ENCODE measurements at places on chromosomes 2 and 18.

DNA sequence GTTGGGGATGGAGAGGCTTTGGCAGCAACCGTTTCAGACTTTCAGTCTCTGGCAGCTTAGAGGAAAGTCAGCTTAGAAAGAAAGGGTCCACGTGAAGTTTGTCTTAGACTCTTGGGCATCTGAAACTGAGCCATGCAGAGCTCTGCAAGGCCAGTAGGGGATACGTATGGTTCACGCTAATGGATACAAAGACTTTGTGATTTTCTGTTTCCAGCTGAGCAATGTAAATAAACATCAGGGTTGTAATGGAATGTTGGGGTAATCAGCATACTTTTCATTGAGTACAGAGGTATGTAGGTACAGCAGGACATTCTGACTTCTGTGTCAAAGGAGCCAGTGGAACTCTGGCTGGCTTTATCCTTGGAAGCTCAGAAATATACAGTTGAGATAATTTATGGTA lies 31.0 kb downstream of the RALB start:
- DNase-seq, result no peak

DNA sequence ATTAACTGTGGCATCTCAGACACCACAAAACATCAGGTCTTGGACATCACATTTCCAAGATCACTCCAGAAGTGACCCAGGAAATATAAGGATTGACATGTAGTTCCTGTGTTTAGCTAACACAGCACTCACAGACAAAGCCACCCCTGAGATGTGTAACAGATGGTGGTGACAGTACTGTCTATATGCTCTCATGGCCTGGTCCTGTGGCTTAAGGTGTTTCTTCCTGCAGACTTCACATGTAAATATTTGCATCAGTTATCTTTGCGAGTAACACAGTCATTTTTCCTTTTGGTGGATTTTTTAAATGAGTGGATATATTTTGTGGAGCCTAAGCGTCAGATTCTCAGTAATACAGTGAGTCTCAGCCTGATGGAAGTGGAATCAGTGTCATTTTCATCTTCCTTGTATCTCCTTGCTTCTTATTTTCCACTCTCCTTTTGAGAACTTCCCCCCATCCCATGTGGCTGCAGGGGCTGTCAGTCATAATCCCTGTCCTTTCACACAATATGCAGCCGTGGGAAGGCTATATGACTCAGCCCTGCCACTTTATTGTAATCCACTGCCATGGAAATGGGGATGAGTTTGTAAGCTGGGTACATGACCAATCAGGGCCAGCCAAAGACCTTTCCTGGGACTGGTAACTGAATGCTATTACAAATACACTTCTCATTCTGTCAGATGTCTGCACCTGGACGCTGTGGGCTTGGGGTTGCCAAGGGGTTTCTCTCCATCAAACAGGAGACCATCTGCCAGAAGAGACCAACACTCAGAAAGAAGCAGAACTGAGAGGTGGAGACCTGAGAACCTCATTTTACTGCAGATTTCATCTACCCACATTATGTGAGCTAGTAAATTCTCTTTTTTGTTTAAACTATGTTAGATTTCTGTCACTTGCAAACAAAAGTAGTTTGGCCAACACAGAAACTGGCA lies 74.3 kb downstream of the ICOS start:
- no peak for DNase-seq

DNA sequence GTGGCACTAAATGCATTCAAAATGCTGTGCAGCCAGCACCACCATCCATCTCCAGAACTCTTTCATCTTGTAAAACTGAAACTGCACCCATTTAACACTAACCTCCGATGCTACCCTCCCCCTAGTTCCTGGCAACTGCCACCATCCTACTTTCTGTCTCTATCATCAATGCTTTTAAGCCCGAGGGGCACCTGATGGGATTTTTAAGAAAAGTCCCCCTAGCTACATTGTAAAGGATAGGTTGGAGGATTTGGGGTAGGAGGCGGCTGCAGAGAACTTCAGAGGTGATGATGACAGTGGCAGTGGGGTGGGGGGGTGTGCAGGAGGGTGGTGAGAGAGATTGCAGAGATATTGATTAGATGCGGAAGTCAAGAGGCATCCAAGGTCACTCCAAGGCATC lies 10.8 kb upstream of the YWHAQ start:
- no peak for DNase-seq

- DNase-seq, result no peak
Observed at GRCh38 chr2:154696810-154697417, 1.6 kb upstream of the KCNJ3 start.

DNA sequence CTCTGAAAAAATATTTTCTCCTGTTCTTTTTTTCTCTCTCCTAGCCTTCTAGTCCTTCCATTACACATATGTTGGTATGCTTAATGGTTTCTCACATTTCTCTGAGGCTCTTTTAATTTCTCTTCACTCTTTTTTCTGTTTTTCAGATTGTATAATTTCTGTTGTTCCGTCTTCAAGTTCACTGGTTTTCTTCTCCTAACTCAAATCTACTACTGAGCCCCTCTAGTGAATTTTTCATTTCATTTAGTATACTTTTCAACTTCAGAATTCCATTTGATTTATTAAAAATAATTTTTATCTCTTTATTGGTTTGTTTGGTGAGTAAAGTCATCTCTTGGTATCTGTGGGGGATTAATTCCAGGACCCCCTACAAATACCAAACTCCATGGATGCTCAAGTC lies 19.8 kb downstream of the C2orf49 start:
- no peak for DNase-seq

- no peak for DNase-seq
Observed at GRCh38 chr2:31606509-31606908, 25.8 kb upstream of the SRD5A2 start.

DNA sequence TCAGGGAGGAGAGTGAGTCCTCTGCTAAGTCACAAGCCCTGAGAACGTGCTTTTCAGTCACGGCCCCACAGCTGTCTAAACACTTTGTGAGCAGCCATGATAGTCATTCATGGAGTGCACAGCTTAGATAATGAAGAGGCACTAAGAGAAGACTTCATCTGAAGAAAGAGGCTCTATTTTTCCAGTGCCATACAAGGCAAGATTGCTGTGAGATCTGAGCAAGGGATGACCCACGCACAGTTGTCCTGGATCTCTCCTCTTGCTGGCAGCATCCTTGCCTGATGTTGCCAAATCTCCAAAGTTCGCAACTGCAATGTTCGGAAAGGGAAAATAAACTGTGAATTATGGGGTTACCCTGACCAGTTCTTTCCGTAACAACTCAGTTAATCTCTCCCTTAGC lies 418.7 kb downstream of the MEIS1 start:
- no peak for DNase-seq

DNA sequence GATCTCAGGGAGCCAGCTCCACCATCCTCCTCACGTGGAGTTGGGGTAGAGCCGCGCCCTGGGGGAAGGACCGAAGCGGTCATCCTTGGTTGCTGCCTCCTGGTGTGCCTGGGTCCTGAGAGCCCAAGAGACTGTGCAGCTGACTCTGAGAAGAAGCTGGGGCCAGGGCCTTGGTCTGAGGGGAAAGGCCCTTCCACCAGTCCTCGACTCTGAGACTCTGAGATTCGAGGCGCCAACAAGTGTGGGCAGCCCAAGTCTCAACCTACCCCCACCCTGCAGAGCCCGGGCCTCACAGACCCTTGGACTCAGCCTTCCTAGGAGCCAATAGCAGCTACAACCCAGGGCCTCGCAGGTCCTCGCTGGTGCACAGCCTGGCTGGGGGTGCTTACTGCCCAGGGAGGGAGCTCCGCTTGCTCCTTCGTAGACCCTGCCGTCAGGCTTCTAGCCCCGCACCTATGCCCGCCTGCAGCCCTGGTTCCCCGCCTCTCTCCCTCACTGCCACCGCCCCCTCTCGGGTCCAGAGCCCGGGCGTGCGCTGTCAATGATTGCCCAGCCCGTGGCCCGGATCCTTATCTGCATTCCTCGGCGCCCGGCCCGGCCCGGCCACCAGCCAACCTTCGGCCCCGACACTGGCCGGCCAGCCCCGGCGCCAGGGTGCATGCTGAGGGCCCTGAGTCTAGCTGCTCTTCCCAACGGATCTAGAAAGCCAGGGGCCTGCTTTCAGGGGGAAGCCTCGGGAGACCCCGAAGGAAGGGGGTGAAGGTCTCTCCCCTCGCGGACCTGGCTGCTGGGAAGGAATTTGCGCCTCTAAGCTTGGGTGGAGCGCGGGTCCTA lies 2.0 kb downstream of the IHH start:
- no peak for DNase-seq

- DNase-seq, result no peak
Observed at GRCh38 chr2:16010011-16010410, 69.7 kb downstream of the MYCN start.

Measured in amygdala (tissue), 56 donors.